Activated CD4-positive, alpha-beta T cell treated with anti-CD3 and anti-CD28 coated beads for 48 hours (primary cell): ENCODE measurements at places on chromosomes 1 and 21.

- DNase-seq, result no peak
These were observed 82.0 kb upstream of the NFIA start for GRCh38 chr1:61000327-61000726.

DNA sequence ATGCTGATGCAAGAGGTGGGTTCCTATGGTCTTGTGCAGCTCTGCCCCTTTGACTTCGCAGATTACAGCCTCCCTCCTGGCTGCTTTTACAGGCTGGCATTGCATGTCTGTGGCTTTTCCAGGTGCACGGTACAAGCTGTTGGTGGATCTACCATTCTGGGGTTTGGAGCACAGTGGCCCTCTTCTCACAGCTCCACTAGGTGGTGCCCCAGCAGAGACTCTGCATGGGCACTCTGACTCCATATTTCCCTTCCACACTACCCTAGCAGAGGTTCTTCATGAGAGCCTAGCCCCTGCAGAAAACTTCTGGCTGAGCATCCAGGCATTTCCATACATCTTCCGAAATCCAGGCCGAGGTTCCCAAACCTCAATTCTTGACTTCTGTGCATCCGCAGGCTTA lies 989.0 kb downstream of the PLA2G4A start:
- DNase-seq, result no peak

DNA sequence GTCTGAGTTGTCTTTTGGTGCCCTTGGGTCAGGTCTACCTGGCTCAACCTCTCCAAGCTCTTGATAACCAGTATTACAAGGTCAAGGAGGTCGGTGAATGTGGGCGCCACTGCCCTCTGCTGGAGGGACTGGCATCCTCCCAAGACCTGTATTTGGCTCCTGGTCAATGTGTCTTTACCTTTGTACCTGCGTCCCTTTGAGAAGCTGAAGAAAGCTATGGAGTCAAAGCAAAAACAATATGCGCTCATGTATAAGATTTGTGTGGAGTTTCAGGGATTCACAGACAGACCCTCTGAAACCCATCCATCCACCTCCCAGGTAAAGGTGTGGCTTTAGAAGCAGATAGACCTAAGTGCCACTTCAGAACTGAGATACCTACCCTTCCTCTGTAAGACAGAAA lies 61.8 kb upstream of the NBL1 start:
- peak; percentile 88 for DNase-seq

- DNase-seq, result no peak
These were observed 6.5 kb downstream of the RIMS3 start for GRCh38 chr1:40658751-40659648.

GRCh38 chr1:226406401-226406881 lies 1.5 kb downstream of the PARP1 start:
- DNase-seq, result no peak

DNA sequence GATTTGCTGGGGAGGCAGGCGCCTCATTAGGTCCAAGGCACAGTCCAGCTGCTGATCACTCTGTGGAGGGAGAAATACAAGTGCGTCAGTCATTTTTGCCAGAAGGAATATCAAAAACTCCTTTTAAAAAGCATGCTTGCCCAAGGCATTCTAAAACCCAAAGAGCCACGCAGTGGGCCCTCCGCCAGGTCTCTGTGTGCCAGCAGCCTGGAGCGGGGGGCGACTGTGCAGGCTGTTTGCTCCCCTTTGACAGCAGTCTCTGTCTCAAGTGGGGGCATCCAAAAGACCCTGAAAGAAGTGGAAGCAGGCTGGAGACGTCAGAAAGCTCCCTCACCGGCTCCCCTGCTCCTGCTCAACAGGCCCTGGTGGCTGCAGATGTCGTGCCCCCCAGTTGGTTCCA lies 65.6 kb downstream of the CAPZB start:
- DNase-seq, result no peak

DNA sequence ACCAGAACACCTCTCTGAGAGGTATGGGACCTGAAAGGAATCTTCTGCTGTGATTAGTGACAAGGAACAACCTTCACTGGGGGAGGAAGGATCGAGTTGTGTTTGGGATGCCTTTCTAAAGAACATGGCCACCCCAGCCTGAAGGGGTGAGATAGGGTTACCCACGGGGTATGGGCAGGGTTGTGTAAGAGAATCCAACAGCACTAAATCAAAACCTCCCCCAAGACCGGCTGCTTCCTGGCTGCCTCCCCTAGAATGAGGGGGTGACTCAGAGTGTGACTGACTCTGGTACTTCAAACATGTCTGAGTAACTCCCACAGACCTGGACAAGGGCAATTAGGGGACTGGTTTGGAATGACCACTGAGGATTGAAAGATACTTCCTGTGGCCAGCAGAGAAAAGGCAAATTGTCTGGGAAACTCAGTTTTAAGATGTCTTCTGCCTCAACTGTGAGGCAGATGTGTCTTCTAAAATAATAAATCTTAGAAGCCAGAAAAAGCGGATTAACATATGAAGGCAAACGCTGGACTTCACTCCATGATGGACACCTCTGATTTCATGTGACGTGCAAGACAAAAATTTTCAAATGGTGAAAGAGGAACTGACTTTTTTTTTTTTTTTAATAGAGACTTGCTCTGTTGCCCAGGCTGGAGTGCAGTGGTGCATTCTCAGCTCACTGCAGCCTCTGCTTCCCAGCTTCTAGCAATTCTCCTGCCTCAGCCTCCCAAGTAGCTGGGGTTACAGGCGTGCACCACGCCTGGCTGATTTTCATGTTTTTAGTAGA lies 6.7 kb upstream of the PTPN14 start:
- DNase-seq, result peak; percentile 6

DNA sequence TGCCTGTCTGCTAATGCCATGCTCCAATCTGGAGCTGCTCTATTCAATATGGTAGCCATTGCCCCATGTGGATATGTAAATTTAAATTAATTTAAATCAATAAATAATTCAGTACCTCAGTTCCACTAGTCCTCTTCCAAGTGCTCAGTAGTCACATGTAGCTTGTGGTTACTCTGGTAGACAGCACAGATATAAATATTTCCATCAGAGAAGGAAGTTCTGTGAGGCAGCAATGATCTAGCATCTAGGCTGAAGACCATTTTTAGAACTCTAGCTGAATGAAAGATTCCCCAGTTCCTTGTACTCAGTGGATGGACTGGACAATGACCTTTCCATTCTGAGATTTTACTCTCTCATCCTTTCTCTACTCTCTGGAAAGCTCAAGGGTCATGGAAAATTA lies 25.8 kb upstream of the CAPZB start:
- DNase-seq, result no peak

- DNase-seq, result peak; percentile 40
These were observed 25.0 kb upstream of the PHTF1 start for GRCh38 chr1:113784104-113784779.

GRCh38 chr1:118485757-118486156 lies 300.7 kb upstream of the SPAG17 start:
- no peak for DNase-seq

- no peak for DNase-seq
These were observed 37.2 kb upstream of the SIM2 start for GRCh38 chr21:36661511-36662309.

- DNase-seq, result no peak
These were observed 23.4 kb downstream of the GORAB start for GRCh38 chr1:170555370-170555769.

DNA sequence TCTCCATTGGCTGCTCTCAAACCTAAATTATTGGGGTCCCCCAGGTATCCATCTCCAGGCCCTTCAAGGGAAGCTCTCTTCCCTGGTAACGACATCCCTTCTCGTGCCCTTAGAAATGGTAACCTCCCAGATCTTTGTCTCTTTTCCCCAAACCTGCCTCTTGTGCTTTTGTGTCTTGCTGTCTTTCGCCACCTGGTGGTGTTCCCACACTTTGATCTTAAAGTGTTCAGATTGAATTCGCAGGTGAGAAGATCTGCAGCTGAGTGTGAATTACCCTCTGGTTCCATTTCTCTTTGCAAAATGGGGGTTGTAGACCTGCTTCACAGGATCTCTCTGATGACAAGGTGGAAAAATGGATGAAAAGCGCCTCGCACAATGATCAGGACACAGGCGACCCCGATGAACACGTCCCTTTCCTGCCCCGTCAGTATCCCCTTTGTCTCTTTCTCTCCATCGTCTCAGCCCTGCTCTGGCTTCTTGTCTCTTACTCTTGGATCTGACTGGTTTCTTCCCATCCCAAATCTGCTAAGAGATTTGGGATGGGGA lies 53.1 kb downstream of the DOP1B start:
- peak; percentile 59 for DNase-seq

GRCh38 chr1:235473806-235474205 lies 30.4 kb downstream of the B3GALNT2 start:
- no peak for DNase-seq

DNA sequence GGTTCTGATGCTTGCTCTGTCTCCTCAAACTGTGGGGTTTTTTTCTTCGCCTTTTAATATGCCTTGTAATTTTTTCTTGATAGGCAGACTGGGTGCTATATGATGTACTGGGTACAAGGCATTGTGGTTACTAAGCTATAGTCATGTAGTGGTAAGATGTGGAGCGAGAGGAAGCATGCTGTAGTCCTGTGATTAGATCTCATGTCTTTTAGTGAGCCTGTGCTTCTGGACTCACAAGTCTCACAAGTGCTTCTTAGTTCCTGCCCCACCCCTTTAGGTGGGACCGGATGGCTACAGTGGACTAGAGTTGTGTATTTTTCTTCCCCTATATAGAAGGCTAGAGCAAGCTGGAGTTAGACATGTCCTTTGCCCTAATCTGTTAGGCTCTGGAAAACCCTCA lies 178.7 kb downstream of the DNM3 start:
- no peak for DNase-seq

DNA sequence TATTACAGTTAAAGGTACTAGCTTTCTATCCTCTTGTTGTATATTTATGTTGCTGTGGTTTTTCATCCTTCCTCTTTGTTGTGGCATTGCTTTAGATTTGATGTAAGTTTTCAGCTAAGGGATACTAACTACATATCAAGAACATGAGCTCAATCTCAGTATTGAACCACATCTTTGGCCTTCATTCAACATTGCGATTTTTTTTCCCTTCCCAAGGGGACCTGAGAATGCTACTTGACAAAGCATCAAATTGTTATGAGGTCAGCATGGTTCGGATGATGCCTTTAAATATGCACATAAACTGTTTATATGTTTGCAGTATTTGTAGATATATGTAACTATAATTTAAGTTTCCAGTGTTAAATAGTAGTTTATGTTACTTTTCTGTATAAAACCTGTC lies 31.7 kb upstream of the GPR88 start:
- DNase-seq, result no peak

DNA sequence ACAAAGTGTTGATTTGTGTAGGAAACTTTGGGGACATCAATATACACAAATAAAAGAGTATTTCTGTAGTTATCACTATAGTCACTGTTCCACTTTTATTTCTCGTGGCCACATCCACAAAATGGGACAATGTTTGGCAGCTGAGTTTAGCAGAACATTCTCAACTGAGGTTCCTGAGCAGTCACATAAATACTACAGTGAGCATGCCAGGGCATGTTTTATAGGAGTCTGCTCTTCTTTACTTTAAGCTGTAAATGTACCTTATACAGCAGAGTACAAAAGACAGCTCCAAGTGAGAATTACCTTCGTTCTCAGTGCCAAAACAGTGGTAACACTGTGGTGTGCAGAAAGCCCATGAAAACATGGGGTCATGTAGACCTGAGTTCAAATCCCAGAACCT lies 5.0 kb downstream of the BTG3 start:
- no peak for DNase-seq

DNA sequence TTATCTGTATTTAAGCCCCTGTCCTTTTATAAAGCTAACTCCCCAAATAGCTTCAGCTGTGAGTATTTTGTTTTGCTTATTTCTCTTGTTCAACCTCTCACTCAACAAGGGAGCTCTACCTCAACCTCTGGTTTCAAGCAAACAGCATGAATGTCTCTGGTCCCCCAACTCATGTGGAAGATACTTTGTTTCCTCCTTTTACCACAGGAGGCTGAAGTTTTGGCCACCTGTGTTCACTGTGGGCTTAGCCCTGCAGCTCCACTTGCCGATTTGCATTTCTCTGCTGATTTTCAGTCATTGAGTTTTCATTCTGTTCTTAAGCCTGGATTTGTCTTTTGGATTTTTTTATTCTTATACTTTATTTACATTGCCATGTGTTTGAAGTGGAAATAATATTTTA lies 613.1 kb downstream of the USP25 start:
- no peak for DNase-seq

GRCh38 chr1:203381151-203381751 lies 30.3 kb upstream of the FMOD start:
- no peak for DNase-seq

GRCh38 chr1:160865337-160865736 lies 2.6 kb upstream of the CD244 start:
- DNase-seq, result no peak

DNA sequence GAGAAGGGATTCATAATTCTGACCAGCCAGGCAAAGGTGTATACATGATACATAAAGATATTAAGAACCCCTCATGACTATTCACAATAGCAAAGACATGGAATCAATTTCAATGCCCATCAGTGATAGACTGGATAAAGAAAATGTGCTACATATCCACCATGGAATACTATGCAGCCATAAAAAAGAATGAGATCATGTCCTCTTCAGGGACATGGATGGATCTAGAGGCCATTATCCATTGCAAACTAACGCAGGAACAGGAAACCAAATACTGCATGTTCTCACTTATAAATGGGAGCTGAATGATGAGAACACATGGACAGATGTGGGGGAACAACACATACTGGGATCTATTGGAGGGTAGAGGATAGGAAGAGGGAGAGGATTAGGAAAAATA lies 21.4 kb downstream of the CR1L start:
- DNase-seq, result no peak

DNA sequence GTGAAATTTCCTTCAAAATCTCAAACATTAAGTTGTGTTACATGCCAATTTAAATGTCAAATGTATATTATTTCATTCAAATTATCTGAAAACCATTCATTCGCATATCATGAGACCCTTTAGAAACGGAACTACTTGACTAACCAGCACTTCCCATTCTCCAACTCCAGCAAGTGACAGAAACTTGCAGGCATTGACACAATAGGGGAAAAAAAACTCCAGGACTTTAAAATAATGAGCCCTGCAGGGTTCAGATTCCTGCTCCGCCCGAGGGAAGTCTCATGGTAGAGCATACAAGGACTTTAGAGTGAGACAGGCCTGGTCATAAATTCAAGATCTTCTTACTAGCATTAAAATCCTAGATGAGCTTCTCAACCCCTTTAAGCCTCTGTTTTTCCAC lies 138.9 kb downstream of the NR5A2 start:
- no peak for DNase-seq

DNA sequence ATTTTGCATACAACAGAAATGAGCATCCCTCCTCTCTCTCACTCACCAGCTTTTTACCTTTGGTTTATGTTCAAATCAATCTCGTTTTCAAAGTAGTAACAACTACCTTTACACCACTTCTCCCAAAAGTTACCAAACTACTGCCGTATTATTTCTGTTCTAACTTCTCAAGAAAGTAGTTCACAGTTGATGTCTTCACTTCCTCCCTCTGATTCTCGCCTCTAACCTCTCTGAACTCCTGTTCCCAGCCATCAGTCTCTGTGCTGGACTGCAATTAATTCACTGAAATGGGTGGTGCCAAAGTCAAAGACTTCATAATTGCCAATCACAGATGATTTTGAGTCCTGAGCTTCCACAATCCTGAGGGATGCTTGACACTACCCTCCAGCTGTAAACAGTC lies 54.0 kb downstream of the ZNF281 start:
- no peak for DNase-seq

GRCh38 chr1:101382135-101382534 lies 145.3 kb downstream of the S1PR1 start:
- DNase-seq, result no peak

- peak; percentile 4 for DNase-seq
These were observed 84.9 kb upstream of the SLC44A3 start for GRCh38 chr1:94734963-94735901.

GRCh38 chr1:57282411-57282810 lies 141.4 kb downstream of the DAB1 start:
- no peak for DNase-seq

- peak; percentile 66 for DNase-seq
These were observed 429 bp downstream of the SRRM1 start for GRCh38 chr1:24643363-24644099.
